NCI-H2171 (cell line): ENCODE measurements at places on chromosomes 2 and 18.
A peak's percentile ranks its signal among the peaks of the same experiment; 100 is the strongest.

DNA sequence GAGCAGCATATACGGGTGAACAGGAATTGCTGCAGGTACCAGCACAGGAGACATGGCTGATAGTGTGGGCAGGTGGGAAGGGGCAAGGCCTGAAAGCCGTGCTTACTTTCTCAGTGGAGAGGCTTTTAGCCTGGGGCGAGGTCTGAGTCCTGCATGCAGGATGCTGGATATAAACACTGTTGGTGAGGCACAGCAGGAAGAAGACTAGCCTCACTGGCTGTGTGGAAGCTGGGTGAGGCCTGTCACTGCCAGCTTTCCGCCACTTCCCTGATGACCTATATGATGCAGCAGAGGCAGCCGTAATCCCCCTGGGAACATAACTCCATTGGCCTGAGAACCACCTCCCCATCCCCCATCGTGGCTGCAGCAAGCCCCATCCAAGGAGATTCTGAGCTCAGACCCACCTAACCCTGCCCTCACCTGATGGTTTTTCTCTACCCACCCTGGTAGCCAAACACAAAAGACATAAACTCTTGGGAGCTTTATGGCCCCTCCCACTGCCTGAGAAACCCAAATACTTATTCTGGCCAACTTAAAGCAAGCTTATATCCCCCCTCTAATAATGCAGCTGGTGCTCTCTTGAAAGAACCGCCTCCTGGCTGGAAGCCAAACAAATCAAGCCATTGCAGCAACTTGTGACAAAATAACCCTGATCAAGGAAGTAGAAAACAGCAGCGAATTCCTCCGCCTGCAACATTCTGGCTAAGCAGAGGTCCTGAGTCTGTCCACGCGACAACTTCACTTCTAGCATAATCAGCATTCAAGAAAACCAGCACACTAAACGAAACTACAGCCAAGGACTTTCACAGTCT lies 54.6 kb upstream of the DSC1 start:
- no peak for DNase-seq

DNA sequence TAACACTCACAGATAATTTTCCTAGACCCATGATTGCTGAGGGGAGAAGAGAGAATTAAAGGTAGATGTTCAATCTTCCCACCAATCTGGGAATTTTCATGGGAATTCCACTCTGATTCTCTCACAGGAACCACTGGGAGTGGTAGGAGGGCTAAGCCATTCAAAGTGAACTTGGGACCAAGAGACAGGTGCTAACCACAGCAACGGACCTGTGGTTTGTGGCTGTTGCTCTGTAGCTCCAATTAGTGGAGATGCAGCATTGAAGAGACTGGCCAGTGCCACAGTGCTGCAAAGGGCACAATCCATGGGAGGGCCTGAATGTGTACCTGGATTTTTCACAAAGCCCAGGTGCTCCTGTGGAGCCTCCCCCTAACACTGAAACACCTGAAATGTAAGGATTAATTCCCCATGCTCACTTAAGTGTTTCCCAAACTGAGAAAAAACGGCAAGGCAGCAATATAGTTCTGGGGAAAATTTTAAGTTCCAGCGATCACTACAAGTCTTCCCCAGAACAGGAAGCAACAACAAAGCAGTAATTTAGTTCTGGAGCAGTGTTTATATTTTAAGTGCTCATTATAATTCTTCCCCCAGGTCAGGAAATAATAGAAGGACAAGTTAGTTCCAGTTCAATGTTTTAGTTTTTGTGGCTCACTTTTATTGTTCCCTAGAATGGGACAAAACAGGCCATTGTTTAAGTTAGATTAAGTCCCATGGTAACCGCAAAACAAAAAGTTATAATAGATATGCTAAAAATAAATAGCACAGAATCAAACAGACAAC lies 1045.8 kb downstream of the CNTNAP5 start:
- no peak for DNase-seq

GRCh38 chr2:168929031-168929430 lies 27.9 kb downstream of the G6PC2 start:
- DNase-seq = no peak

DNA sequence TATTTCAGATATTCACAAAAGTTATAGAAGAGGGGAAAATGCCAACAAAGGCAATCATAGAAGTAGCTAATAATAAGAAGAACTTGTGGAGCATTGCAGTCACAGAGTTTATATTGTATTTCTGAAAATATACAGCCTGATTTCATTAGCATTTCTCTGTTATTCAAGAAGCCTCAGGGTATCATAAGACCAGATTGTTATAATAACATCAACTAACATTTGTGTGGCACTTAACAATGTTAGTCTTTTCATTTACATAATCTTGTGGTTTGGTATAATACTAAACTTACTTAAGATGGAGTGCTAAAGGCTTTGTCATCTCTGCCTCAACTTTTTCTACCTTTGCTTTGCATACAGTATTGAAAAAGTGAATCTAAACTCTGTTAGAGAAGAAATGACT lies 61.6 kb upstream of the TACR1 start:
- DNase-seq = no peak

DNA sequence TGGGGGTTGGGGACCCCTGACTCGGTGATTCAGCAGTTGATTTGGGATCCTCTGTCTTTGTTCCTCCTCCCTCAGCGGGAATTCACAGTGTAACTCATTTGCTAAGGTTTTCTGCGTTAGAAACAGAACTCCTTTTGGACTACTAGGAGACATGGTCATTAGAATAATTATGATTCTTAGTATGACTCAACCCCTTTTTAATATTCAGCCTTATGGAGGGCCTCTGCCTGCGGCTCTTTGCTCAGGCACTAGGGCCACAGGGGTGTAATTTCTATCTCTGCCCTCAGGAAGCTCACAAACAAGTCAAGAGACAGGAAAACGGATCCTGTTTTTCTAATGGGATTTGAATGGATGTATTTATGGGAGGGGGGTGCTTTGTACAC lies 117.4 kb downstream of the SPTBN1 start:
- DNase-seq = no peak

DNA sequence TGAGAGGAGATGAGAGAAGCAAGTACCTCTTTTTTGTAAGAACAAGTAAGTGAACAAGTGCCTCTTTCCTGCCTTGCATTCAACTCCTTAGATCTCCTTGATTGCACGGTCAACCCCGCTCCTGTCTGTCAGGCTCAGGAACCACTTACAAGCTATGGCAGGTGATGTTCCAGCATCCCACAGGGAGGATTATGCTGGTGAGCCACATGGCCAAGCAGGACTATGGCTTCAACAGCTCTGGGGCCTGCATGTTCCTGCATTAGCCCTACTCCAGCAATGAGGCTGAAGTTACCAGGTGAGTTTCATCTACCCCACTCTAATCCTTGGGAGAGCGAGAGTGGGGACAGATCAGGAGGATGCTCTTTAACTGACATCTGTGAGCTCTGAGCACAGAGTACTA lies 29.5 kb downstream of the TTC32 start:
- no peak for DNase-seq

- DNase-seq = no peak
Measured at GRCh38 chr2:239608260-239608659, 207.4 kb upstream of the HDAC4 start.

DNA sequence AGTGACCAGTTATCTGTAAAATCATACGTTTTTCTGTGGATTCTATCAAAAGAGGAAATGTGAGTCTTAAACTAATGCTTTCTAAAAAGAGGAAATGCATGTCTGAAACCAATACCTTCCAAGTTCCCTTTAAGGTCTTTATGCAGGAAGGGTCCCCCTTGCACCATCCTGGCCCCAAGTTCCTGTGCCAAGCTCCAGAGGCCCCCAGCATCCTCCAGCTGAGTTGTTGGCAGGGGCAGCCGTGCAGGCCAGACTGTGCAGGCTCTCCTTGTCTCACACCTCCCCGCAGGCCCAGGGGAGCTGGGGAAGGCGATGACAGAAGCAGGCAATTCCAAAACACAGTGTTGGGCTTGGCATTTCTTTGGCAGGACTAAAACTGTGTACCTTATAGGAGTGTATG lies 39.2 kb downstream of the DPYSL5 start:
- no peak for DNase-seq

DNA sequence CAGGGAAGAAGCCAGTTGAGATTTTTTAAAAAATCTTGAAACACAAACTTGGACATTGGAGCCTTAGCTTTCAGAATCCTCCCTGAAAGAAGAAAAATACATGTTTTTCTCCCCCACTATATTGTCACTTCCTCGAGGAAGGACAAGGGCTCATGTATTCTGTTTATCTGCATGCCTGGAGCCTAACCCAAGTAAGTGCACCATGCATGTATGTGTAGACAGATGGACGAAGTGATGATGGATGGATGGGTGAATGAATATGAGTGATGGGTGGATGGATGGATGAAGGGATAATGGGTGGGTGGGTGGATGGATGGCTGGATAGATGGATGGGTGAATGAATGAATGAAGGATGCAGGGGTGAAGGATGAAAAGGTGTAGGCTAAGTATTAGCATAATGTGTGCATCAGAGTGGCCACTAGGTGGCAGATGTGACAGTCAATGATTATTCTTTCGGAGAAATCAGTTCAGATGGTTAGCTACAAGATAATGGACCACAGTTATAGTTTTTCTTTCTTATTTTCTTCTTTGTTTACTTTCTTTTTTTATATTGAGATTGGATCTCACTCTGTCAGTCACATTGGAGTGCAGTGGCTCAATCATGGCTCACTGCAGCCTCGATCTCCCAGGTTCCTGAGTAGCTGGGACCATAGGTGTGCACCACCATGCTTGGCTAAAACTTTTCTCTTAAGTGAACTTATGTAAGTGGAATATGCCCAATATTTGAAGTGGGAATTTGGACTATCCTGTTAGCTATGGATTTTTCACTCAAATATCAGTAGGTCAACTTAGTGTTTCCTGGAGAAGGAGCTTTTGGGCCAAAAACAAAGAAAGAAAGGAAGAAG lies 18.5 kb upstream of the CCDC93 start:
- DNase-seq = no peak

DNA sequence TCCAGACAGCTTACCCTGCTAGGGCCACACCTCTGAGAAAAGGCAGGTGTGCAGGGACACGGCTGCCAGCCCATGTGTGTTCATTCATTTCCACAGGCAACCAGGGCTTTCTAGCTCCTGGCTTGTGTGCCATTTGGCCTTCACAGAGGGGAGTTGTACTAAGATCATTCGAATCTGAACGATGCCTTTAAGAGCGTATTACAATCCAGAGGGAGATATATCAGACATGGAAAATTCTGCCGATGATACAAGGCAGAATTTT lies 64.2 kb upstream of the OTOF start:
- peak; percentile 29 for DNase-seq

DNA sequence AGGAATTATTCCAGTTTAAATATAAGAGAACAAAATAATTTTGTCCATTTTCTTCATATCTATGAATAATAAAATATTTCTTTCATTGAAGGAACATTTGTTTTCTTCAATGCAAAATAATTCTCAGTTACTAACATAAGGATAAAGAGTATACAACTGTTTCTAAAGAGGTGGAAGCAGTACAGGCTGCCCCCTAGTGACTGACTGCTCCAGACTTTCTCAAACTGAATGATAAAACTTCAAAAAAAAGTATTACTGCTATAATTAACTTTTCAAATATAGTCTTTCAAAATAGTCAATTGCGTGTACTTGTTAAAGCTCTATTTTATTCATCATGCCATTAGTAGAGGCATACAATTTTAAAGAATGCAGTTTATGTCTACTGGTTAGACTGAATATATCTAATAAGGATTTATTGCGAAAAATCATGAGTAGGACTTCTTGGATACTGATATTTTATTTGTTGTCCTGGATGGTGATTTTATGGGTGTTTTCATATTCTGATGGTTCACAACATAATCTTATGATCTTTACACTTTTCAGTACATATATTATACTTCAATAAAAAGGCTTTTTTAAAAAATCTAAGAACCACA lies 100.1 kb downstream of the WDPCP start:
- DNase-seq = no peak

DNA sequence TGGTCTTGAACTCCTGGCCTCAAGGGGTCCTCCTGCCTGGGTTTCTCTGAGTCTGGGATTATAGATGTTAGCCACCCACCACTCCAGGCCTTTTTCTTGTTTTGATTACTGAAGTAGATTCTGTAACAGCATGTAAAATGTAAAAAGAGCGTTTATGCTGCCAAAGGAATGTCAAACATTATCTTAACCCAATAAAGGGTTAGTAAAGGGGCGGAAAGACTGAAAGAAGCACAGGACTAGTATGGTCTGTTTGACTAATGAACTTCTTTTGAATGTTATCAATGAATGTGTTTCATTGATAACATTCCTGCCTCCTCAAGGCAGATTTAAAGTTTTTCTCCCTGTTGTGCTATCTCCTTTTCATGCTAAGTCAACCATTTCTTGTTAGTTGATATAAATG lies 29.4 kb downstream of the GPD2 start:
- no peak for DNase-seq

- DNase-seq = no peak
Measured at GRCh38 chr18:3411327-3411726, 38.6 kb upstream of the TGIF1 start.

DNA sequence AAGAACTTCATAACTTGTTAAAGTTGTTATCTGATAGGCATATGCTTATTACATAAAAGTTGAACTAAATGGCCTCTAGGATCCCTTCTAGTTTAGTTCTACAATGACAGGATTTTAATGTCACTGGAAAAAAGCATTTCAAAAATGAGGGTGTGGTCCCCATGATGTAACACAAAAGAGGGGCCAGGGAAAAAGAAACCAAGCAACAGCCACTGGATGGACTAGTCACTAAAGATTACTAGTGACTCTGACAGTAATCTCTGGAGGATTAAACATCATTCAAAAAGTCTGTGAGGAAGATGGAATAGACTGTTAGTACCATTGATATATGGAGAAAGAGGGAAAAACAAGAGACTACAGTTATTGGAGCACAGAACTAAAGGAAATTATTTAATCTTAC lies 22.6 kb downstream of the SEPTIN10 start:
- no peak for DNase-seq

- no peak for DNase-seq
Measured at GRCh38 chr2:103172821-103173220, 411.0 kb downstream of the TMEM182 start.
